Activated T-helper 1 cell treated with Interleukin-2 at 50 U/mL for 16 hours (primary cell): ENCODE measurements at places on chromosomes 5 and 9.

DNA sequence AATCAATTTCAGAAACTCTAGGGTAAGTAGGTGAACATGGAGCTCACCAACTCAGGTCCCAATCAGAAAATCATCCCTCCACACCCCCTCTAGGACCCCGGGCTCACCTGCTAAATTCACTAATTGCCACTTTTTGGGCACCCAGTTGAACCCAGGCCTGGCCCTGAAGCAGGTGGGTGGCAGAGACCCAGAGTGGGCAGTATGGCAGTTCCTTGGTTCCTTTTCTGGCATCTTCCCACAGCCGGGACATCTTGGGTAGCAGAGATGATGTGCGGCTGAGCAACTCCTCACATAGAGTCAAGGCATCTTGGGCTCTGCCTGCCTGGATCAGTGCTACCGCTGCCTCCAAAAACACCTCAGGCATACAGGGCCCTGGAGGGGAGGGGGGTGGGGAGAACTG, 2.9 kb upstream of the VCP start:
- no peak for DNase-seq

- DNase-seq = no peak
These were observed 114.1 kb downstream of the MPDZ start for GRCh38 chr9:13165236-13165945.

DNA sequence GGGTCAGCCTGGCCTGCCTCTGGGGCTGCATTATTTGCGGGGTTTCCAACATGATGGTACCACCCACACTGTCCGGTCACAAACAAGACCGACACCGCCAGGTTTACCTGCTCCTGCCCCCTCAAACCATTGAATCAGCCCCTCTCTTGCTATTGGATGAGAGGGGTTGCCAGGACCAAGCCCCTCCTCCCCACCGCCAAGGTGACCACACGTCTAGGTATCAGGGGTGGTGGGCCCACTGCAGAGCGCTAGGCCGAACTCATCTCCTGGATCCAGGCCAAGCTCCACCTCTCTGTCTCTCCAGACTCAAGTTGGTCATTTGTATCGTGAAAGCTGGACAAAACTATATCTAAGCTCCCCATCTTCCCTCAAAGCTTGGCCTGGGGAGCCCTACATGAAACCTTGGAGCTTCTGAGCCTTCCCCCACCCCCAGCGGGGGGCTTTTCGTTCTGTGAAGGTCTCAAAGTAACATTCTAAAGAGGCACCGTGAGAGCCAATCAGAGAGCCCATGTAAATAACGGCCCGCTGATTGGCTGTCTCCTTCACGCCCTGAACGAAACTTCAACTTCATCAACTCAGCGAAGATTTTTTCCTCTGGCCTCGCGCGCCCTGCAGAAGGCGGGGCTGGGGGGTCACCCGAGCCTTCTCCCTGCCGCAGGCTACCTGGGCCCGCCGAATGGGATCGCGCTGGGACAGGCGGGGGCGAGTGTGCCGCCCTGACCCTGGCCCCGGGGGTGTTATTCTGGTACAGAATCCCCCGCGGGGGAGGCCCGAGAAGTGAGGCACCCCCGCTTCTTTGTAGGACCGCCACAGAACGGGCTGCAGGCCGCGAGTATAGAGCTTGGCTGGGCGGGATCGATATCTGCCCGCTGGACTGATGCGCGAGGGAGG, 49.6 kb upstream of the PSD2 start:
- DNase-seq = no peak

GRCh38 chr5:591746-592145, 20.4 kb upstream of the CEP72 start:
- DNase-seq = no peak

DNA sequence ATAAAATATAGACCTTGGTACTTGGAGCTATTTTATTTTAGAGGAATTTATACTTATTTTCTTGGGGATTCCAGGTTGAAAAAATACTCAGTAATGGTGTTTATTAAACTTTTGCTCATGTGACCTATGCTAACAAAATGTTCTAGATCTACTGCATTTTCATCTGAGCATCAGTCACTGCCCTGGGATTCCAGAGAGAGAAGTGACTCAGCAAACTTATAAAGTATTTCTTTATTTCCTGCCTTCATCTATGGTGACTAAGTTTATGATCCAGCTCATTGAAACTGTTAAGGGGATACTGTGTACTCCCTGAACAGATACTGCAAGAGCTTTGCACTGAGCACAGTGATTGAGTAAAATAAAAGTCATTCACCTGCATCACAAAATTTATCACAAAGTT, 298.5 kb upstream of the CDH18 start:
- DNase-seq = no peak

DNA sequence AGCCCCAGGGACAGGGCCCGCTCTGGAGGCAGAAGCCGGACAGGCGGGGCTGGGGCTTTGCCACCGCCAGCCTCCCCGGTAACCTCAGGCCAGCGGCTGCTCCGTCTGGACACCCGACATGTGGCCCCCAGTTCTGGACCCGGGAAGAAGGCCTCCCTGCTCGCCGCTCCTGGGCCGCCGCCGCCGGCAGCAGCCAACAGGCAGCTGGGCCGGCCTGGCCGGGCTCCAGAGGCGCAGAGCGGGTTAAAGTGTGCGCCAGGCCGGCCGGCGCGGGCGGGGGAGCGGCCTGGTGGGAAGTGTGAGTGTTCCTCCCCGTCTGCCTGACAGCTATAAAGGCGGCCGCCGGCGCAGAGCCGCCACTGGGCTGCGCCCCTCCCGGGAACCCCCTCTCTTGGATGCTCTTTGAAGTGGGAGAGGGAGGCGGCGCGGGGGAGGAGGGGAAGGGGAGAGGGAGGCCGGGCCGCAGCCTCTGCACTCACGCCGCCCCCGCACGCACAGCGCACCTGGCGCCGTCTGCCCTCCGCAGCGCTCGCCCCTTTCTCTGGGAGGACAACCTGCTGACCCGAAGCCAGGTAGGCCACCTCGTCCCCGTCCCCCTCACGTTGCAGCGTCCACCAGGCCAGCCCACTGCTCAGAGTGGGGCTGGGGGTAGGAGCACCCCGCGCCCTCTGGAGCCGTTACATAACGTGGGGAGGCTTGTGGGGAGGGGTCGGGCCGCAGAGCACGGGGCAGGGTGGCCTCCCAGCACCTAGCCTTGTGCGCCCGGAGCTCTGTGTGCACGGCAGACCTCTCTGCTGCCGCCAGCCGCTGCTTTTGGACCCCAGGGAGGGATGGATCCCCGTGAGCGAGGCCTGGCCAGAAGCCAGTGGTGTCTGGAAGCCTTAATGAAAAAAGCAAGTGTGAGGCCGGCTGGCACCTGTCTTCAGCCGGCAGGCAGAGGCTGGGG, at the start of gene ADAMTSL2:
TSS of gene ADAMTSL2 (plus strand) at position 359 of the 946 bp plus-strand sequence. CDS start 2,009 bp downstream, outside the sequence.
- no peak for DNase-seq

DNA sequence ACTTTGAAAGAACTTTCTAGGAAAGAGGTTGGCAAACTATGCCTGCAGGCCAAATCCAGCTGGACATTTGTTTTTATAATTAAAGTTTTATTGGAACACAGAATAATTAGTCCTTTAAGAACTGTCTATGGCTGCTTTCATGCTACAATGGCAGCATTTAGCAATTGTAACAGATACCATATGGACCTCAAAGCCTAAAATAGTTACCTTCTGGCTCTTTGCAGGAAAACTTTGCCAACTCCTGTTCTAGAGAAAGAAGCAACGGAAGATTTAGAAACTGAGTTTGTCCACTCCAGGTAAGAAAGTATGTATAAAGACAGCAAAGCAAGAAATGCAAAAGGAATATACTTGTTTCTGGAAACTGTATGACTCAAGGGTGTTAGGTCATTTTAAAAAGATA, 281.7 kb upstream of the TRPM3 start:
- no peak for DNase-seq

- DNase-seq = no peak
These were observed 2.2 kb downstream of the IDNK start for GRCh38 chr9:83625178-83625577.

DNA sequence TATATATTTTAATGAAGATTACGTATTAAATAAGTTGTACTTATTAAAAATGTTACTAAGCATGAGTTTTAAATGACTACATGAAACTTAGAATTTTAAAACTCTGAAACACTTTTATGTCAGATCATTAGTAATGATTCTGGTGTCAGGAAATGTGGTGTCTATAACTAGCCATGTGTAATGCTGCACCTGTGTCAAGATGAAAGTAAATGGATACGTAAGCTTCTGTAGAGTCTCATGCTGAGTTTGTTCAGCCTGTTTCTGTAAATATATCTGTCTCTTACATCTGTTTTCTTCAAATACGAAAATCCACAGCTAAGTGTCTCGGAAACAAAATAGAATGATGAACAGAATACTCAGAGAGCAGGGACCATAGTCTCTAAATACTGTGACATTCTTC, 278.0 kb upstream of the SMC2 start:
- no peak for DNase-seq

- peak; percentile 18 for DNase-seq
These were observed 79.0 kb downstream of the TLR4 start for GRCh38 chr9:117782931-117783788.

DNA sequence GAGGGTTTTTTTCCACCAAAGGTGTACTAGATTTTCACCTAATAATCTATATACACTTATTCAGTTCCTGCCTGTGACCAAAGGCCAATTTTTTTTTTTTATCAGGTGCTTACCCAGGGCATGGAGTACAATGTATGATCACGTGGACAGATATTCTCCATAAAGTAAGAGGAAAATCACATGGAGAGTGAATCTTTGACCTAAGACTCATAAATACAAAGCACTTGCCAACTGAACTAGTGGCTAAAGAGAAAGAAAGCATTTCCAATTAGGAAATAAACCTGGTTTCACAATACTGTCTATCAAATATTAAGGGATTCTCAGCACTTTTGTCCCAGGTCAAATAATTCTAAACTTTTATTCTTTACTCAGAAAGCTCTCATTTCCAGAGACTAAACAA, 33.0 kb upstream of the CEP120 start:
- no peak for DNase-seq

- no peak for DNase-seq
These were observed 50.6 kb downstream of the WHRN start for GRCh38 chr9:114454652-114455051.

DNA sequence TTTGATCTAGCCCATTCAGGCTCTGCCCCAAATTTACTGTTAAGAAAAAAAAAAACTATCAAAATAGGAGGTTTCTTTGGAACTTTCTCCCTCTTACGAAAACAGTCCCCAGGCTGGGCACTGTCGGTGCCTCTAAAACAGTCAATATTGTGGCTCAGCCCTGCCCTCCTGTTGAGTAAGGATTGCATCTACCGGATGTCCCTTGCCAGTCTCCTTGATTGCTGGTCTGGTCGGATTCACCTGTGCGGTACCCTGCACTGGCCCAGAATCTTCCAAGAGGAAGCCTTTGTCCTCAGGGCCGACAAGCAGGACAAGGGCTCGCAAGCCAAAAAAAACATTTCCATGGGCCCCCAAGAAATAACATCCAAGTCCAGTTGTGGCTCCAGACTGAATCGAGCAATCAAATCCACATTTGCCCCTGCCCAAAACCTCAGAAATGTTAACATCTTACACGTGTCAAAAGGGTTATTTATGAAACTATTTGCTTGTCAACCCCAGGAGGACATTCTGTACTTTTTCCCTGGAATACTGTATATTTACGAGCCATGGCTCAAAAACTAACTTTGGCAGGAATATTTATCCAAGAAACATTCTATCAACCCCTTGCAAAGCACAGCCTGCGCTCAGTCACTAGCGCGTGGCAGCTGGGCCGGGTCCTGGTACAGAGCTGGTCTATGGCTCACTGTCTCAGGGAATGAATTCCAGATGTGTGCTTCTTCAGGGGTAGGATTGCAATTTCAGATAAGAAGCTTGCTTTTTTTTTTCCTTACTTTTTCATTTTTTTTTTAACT, 129.2 kb upstream of the ADRA1B start:
- DNase-seq = no peak

DNA sequence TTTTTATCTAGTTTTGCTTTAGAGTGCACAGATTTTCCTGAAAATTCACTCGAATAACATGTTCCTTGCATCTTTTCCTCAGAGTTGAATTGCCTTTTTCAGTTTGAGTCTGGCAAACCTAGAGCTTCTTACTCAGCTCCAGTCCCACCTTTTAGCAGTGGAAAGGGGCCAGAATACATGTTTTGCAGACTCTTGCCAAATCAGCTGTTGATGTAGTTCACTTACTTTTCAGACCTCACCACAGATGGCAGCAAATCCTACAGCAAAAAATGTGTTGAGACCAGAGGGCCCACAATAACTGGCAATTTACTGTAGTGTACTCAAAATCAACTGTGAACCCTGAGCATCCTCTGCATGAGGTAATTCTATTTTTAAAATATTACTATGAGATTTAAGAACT, 545.2 kb upstream of the ACO1 start:
- DNase-seq = no peak

DNA sequence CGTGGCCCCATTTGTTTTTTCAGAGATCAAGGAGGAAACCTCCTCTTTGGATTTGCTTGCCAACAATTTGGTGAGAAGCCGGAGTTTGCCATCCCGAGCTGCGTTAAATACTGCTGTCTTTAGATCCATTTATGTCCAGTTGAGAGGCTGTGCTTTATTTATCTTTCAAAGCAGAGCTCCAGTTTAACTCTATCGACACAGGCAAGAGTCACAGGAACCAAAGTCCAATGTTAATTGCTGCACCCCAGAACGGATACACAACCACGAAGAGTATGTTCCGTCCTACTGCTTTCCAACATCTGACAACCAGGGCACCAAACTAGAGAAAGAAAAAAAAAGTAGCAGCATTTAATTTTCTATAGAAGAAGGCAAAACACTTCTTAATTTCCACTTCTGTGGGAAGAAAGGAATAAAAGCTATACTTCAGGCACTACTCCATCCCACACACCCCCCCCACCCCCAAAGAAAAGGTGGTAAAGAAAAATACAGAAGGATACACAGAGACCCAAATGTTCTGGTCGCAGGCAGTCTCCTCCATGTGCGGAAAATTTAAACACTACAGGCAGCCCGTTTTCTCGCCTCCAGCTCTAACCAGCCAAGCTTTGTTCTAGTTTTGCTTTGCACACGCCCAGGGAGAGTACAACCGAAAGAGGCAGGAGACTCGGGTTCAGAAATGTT, 1.1 kb downstream of the FEM1C start:
- no peak for DNase-seq

- no peak for DNase-seq
These were observed 314.0 kb downstream of the AGTPBP1 start for GRCh38 chr9:85427772-85428171.

DNA sequence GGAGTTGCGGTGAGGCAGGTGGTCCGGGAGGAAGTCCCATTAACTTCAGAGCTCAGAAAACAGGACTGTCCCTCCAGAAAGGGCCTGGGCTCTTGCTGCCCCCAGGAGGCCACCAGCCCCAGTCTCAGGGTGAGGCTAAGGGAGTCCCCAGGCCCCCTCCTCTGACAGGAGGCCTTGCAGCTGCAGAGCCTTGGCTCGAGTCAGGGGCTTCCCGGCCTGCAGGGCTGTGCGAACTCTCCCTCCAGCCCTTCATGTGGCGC, 3.2 kb upstream of the STPG3 start:
- no peak for DNase-seq
